Activated T-helper 2 cell treated with anti-CD3 and anti-CD28 coated beads, Interferon-gamma antibody, Interleukin-2, Interleukin-4, amounts not matched to agents 10 μg/mL and 5 μg/mL and 100 μg/mL, durations not matched to agents 14 hours and 24 hours and 36 hours (primary cell): ENCODE measurements at places on chromosomes 16 and 17.

DNA sequence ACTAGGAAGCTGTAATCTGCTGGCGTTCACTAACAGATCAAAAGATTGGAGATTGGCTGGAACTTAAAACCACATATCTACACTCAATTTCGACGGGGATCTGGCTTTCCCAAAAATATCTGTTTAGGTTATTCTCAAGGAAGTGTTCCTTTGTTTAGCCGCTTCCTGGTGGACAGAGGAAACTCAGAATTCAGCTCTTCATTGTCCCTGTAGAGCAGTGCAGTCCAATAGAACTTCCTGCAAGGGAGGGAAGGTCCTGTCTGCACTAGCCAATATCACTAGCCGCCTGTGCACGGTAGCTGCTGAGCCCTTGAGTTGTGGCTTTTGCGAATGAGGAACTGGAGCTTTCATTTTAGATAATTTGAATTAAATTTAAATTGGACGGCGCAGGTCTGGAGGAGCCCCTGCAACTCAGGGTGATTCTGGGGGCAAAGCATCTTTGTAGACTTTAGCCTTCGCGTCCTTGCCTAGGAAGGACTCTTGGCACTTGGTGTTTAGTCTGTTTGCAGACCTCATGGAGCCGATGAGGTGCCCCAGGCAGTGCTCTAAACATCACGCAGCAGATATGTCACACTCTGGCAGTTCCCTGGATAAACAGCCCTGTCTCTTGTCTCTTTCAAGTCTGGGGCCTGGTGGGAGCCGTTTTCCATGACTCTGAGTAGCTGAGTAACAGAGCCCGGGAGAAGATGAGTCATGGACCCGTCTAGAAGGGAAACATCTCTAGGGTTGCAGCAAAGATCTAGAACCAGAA lies 122.2 kb downstream of the CCDC182 start:
- no peak for DNase-seq

GRCh38 chr16:79601931-79602627 lies 1.5 kb upstream of the MAF start:
- peak; percentile 76 for DNase-seq

DNA sequence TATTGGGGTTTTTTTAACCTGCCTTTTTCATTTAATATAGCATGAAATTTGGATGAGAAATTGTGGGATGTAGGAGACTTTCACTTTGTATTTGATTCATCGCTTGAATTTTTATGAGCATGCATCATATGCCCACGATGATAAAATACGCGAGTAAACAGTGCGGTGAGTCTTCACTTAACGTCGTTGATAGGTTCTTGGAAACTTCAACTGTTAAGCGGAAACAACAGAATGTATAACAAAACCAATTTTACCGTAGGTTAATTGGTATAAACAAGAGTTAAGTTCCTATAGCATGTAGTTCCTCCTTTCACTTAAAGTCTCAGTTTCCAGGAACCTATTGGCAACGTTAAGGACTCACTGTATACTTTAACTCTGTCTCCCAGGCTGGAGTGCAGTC lies 28.7 kb downstream of the MMP15 start:
- no peak for DNase-seq

DNA sequence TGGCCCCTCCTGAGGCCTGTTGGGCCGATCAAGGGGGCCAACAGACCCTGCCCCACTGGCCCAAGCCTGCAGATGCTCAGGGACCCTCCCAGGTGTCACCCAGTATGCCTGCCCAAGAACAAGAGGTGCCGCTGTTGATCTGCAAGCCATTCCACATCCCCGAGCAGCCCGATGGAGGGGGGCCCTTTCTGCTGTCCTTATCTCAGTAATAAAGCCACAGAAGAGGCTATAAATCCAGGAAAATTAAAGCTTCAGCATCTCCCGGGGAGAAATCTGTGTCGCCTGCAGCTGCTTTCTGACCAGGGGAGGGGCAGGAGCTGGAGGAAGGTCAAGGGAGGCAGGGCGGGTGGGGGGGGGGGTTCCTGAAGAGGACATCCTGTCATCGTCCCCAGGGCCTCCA lies 11.7 kb upstream of the CACNA1H start:
- DNase-seq, result no peak

GRCh38 chr17:69164206-69164605 lies 22.5 kb upstream of the ABCA6 start:
- no peak for DNase-seq

DNA sequence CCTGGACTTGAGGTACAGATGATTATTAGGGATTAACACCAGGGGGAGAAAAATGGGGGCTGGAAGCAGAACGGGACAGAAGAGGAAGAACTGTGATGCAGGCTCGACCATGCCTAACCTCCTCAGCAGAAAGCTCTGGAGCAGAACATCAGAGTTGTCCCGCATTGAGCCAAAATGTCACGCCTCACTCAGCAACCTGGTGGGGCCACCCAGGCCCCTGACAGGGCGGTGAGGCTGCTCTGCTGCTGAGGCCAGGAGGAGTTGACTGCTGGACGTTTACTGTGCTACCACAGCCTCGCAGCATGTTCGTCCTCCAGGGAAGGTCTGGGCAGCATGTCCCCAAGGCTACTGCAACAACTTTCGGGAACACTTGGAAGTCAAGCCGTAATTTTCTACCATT lies 6.5 kb upstream of the ULK2 start:
- DNase-seq, result no peak

- no peak for DNase-seq
Measured at GRCh38 chr16:56965149-56966092, 3.7 kb downstream of the CETP start.

DNA sequence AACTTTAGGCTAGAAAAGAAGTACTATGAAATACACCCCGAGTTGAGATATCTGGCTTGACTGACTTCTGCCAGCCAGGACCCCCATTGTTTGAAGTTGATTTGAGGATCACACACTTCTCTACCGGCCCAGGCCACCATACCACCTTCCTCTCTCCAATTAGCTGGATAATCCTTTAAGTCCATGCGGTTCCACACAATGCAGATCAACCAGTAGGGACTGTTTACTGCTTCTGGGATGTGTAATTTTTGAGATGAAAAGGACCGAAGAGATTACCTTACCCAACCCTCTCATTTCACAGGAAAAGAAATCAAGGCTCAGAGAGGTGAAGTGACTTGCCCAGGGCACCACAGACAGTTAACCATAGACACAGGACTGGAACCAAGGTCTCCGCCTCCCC lies 20.5 kb downstream of the ERN1 start:
- no peak for DNase-seq

GRCh38 chr17:42347606-42348005 lies 40.6 kb downstream of the STAT3 start:
- no peak for DNase-seq

- no peak for DNase-seq
Measured at GRCh38 chr17:16989953-16990860, 18.3 kb upstream of the TNFRSF13B start.

GRCh38 chr17:47317119-47317518 lies 6.6 kb upstream of the EFCAB13 start:
- DNase-seq, result no peak
